CD4-positive, alpha-beta T cell treated with Interleukin-4 for 1 hour (primary cell): ENCODE measurements at places on chromosomes 7 and 10.
A peak's percentile ranks its signal among the peaks of the same experiment; 100 is the strongest.

GRCh38 chr7:148687555-148687954 is 11.1 kb upstream of the CUL1 start:
- no peak for DNase-seq

GRCh38 chr10:106278383-106278782 is 886.1 kb downstream of the SORCS1 start:
- DNase-seq: no peak

DNA sequence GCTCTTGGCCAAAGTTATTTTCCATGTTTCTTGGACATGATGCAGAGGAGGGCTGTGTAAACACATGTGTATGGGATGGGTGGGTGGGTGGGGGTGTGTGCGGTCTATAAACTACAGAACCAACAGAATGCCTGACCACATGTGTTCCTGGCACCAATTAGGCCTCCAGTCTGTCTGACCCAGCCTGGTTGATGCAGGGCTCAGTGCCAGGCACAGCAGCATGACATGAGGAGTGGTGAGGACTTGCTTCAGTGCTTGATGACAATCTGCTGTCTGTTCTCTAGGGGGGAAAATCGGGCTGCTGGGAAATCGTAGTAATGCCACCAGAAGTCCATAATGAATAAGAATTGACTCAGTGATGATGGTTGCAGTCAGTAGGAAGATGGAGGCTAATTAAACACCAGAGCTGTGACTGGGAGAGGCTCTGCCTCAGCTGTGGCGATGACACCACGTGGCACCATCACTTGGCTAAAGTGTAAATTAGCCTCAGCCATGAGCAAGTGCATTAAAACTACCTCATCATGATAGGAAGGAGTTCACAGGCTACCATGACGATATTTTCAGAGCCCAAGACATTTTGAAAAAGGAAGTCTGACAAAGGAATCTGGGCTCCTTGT is 260.1 kb upstream of the PODXL start:
- no peak for DNase-seq

GRCh38 chr10:87882555-87883294 is 19.3 kb downstream of the PTEN start:
- no peak for DNase-seq

DNA sequence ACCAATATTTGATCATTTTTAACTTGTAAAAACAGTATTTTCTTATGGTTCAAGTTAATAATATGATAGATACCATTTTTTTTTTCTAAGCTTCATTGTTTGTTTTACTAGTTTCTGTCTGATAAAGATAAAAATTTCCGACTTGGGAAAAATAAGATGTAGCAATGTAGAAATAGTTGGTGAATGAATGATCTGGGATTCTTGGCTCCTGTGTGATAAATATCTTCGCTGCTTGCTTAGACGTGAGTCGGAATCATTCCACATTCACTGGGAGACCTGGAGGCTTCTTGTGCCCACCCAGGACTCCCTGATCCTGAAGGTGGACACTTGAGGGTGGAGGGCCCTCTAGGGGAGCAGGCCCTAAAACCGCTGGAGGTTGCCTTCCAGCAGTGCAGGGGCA is 47.9 kb downstream of the EXOC4 start:
- no peak for DNase-seq

GRCh38 chr10:124044143-124044862 is 49.1 kb downstream of the CHST15 start:
- no peak for DNase-seq

GRCh38 chr10:59337201-59337652 is 25.1 kb downstream of the FAM13C start:
- DNase-seq: no peak

- DNase-seq: no peak
Observed at GRCh38 chr10:75477680-75478079, 46.3 kb downstream of the LRMDA start.

DNA sequence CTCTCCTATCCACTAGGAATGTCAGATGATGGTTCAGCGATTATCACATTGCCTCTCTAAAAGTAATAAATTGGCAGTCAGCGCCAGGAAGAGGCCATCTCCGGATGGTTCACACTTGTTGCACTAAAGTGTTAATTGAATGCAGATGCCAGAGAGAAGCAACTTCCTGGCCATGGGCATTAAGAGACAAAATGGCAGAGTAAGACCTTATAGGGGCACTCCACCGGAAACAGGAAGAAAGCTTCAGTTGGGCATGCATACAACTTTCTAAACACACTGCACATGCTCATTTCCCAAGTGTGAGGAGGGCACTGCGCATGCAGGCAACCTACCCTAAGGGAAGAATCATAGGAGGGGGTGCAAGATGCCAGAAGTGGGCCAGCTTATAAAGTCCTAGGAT is 71.7 kb upstream of the AUTS2 start:
- DNase-seq: no peak

GRCh38 chr10:58950618-58951017 is 225.8 kb upstream of the PHYHIPL start:
- DNase-seq: no peak

- DNase-seq: peak; percentile 40
Observed at GRCh38 chr10:120336911-120337540, 120.0 kb upstream of the PLPP4 start.

GRCh38 chr7:149875396-149875795 is 1.6 kb downstream of the ATP6V0E2 start:
- DNase-seq: no peak

DNA sequence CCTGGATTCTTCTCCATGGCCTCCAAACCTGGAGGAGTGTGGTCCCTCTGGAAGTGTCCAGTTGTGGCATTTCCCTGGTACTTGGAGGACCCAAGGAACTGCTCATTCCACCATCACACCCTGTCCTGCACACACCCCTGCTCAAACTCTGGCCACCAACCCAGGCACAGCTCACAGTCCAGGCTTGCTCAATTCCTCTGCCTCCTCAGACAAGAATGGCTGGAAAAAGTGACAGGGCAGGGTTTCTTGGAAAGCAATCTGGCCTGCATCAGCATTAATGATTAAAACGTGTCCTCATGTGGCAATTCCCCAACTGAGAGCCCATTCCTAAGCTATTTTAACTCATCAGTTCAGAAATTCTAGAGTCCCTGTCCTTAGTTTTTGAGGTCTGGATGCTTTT is 17.2 kb upstream of the TPST1 start:
- no peak for DNase-seq

- no peak for DNase-seq
Observed at GRCh38 chr10:60148266-60148840, 241.3 kb downstream of the ANK3 start.

DNA sequence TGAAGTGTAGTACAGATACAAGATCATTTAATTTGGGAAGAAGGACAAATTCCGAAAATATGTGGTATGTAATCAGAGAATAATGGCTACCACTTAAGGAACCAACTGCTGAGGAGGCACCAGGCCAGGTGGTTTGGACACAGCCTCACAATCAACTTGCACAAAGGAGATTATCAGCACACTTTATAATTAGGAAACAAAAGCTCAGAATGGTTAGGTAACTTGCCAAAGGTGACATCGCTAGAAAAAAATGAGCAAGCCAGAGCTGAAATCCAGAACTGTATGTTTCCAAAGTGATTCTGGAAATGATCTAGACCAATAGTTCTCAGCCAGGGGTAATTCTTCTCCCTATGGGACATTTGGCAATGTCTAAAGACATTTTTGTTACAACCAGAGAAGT is 36.6 kb downstream of the ERCC6 start:
- no peak for DNase-seq

- no peak for DNase-seq
Observed at GRCh38 chr10:119428789-119429188, 113.7 kb downstream of the RGS10 start.

DNA sequence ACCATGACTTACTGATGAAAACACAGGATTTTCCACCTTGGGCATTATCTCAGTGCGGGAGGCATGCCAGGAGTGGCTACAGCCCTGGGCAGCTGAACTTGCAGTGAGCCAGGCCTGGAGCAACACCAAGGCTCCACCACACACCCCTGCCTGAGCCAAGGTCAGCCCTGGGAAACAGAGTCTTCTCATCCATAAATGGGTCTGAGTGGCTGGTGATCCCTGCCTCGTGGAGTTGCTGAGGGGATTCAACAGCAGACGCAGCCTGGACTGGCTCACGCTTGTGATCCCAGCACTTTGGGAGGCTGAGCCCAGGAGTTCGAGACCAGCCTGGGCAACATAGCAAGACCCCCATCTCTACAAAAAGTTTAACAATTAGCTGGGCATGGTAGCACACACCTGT is 32.2 kb downstream of the SPOCK2 start:
- no peak for DNase-seq

DNA sequence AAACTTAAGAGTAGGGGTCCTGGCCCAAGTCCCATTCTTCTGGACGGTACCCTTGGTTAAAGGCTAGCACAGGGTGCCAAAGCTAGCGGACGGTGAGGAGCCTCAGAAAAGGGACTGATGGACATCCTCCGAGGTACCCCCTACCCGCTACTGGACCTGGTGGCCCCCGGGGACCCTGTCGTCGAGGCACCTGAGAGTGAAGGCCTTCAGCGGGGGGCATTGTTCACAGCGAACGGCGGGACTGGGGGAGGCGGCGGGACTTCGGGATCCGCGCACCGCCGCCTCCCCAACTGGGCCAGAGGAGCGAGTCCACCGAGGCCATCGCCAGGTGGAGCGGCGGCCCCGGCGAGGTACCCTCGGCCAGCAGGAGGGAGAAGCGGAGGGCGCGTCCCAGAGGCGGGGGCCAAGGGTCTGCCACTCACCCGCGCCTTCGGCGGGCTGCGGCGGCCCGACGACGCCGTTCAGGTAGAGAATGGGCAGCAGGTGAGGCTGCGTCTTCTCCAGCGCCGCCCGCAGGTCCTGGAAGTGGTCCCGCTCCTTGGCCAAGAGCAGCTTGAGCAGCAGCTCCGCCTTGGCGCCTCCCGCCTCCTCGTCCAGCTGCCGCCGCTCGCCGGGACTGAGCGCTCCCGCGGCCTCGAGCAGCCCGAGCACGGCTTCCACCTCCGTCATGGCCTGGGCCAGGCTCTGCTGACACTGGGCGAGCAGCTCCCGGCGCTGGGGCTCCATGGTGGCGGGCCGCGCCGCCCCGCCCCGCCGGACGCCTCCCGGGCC is 575 bp downstream of the DLG5 start:
- DNase-seq: no peak

GRCh38 chr7:106947244-106947728 is 82.2 kb downstream of the PIK3CG start:
- DNase-seq: peak; percentile 45

- no peak for DNase-seq
Observed at GRCh38 chr10:117500456-117500855, 42.1 kb upstream of the EMX2 start.

DNA sequence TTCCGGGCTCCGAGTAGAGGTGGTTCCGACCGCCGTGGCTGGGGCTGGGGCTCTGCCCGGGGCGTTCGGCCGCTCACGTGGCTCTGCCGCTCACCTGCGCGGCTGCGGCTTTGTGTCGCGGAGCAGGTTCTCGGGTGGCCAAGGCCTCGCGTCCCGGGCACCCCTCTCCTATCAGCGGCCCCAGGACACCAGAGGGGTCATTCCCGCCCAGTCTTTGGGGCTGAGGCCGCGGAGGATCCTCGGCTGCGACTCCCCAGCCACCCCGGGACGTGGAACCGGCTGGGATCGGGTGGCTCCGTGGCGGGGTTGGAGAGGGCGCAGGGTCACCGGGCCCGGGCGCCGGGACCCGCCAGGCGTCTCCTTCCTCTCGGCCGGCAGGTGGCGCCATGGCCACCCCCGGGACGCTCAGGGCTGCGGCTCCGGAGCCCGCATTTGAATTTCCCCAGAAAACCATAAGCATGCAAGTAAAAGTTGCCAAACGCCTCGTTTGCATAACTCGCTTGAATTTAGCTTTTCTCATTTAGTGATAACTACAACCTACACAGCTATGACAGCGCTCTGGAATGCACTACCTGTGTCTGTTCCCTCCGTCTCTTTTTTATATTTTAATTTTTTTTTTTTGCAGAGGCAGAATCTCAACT is 1.2 kb downstream of the COL26A1 start:
- DNase-seq: peak; percentile 65

- DNase-seq: no peak
Observed at GRCh38 chr10:120521880-120522279, 64.9 kb downstream of the PLPP4 start.

- DNase-seq: no peak
Observed at GRCh38 chr10:30182191-30183054, 123.0 kb upstream of the JCAD start.

DNA sequence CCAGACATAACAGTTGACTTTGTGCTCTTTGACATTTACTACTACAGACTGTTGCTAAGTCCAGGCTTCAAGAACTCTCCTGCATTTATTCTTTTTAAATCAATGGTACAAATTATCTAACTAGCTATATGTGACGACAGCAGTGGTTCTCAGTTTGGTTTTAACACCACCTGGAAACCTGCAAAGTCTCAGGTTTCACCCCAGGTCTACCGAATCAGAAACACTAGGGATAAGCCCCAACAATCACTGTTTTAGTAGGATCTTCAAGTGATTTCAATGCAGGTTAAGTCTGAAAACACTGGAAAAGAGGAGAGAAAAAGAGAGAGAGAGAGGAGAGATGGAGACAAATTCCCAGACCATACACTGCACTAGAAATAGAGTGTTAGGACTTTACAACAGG is 519.0 kb downstream of the PCDH15 start:
- no peak for DNase-seq

DNA sequence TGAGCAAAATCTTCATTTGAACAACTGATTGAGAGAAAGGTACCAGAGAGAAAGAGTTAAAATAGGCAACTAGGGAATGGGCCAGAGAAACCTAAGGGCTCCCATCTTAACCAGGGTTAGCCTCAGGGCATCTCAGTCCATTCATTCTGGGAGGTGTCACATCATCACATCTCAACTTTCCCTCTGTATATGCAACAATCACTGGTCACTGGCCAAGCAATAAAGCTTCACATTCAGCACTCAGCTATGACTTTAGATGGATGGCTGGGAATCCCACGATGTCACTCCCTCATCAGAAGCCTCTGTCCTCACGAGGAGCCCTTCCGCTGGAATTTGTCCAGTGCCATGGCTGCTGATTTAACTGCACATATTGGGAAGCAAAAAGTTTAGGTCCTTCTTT is 172.1 kb upstream of the MGMT start:
- DNase-seq: no peak

DNA sequence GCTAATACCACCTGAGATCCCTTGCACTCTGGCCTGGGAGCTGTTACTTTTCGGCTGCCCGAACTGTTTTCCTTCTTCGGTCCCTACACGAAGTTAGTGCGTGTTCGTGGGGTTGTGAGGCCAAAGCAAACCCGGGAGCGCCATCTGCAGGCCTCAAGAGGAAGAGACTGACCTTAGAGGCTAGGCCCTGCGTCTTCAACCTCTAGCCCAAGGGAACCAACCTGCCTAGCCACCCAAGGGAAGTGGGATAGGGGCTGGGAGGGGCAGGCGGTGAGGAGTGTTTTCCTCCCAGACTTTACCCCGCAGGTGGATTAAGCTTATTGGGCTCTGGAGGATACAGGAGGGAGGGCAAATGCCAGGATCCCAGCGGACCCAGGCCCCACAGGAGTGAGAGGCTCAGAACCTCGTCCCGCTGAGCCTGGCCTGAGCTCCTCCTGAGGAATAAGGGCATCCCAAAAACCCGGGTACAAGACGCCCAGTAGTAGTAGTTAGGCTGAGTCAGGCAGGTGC is 1.7 kb upstream of the PAX2 start:
- peak; percentile 55 for DNase-seq

GRCh38 chr10:20298417-20298816 is 482.2 kb downstream of the PLXDC2 start:
- DNase-seq: no peak

- DNase-seq: no peak
Observed at GRCh38 chr7:8228766-8229674, 32.9 kb downstream of the ICA1 start.

- peak; percentile 72 for DNase-seq
Observed at GRCh38 chr7:96321658-96322372, at the start of gene SLC25A13. Gene SLC25A13 (minus strand): TSS chr7:96322098. CDS start chr7:96321956, 142 bp downstream.
